Psoas muscle (tissue), 8 donors: ENCODE measurements at places on chromosomes 5 and 9. TPM values are rescaled to one million over a fixed set of nuclear protein-coding genes. Genes with fewer than 3 reads are reported as not detected.

GRCh38 chr5:960551-960950, 48.1 kb upstream of the NKD2 start:
- H3K4me1 ChIP-seq: peaks cover 5% of the 10 kb centered on the region
- peaks cover 19% of the 10 kb centered on the region for H3K27me3 ChIP-seq
- DNase-seq: no peak
- no peak overlapping the region for H3K27ac ChIP-seq
- H3K36me3 ChIP-seq: no peaks in the 10 kb centered on the region

- no peak overlapping the region for H3K4me3 ChIP-seq
- no peak overlapping the region for H3K27ac ChIP-seq
- DNase-seq: no peak
- H3K36me3 ChIP-seq: no peaks in the 10 kb centered on the region
- peaks cover 23% of the 10 kb centered on the region for H3K4me1 ChIP-seq
- no peaks in the 10 kb centered on the region for H3K27me3 ChIP-seq
These were observed 47.5 kb downstream of the UBE2QL1 start for GRCh38 chr5:6496207-6496584.

- no peaks in the 10 kb centered on the region for H3K36me3 ChIP-seq
- H3K27me3 ChIP-seq: no peaks in the 10 kb centered on the region
- H3K4me3 ChIP-seq: peak within 1 kb of the TSS; percentile 72
- H3K4me1 ChIP-seq: peaks cover 10% of the 10 kb centered on the region
- no peak for DNase-seq
These were observed at the start of gene FGD3 for GRCh38 chr9:92947268-92948037. FGD3 (plus strand) TSS chr9:92947523; CDS start chr9:92976257, 28,734 bp downstream.

GRCh38 chr5:92945605-92946097, 635.4 kb downstream of the NR2F1-AS1 start:
- no peak overlapping the region for H3K27ac ChIP-seq
- no peaks in the 10 kb centered on the region for H3K36me3 ChIP-seq
- DNase-seq: no peak
- H3K4me3 ChIP-seq: no peak overlapping the region
- no peaks in the 10 kb centered on the region for H3K4me1 ChIP-seq

- no peaks in the 10 kb centered on the region for H3K27me3 ChIP-seq
- no peak for DNase-seq
- H3K27ac ChIP-seq: no peak overlapping the region
- H3K36me3 ChIP-seq: no peaks in the 10 kb centered on the region
These were observed 131.4 kb upstream of the MINAR2 start for GRCh38 chr5:129616517-129616916.

DNA sequence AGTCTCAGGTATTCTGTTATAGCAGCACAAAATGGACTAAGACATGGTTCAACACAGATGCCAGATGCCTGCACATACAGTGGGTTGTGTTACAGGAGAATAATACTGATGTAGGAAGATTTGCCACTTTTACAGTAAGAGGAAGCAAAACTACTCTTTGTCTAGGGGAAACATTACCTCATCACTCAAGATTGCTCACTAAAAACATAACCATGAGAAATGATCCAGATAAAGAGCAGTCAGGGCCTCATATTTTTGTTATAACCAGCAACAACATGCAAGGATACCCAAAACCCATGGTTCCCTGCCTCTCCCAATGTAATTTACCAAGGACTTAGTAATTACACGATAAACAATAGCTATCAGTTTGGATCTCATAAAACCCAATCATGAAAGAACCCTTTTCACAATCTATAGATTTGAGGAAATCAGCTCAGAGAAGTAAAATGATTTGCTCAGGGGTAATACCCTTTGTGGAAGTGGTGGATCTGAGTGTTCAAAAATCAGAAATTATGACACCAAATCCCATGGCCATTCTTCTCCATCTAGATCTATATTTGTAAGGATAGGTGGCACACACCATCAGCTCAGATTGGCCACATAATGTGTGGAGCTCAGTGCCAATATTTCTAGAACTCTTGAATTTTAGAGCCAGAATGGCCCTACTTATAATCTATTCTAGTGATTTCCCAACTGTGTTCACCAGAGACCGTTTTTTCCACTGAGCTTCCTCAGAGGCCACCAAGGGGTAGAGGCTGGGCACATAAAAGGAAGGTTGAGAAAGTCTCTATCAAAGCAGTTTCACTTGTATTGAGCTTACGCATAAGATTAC, 27.8 kb downstream of the DPYSL3 start:
- H3K4me1 ChIP-seq: no peaks in the 10 kb centered on the region
- no peak overlapping the region for H3K4me3 ChIP-seq
- DNase-seq: no peak
- H3K36me3 ChIP-seq: no peaks in the 10 kb centered on the region
- no peaks in the 10 kb centered on the region for H3K27me3 ChIP-seq

DNA sequence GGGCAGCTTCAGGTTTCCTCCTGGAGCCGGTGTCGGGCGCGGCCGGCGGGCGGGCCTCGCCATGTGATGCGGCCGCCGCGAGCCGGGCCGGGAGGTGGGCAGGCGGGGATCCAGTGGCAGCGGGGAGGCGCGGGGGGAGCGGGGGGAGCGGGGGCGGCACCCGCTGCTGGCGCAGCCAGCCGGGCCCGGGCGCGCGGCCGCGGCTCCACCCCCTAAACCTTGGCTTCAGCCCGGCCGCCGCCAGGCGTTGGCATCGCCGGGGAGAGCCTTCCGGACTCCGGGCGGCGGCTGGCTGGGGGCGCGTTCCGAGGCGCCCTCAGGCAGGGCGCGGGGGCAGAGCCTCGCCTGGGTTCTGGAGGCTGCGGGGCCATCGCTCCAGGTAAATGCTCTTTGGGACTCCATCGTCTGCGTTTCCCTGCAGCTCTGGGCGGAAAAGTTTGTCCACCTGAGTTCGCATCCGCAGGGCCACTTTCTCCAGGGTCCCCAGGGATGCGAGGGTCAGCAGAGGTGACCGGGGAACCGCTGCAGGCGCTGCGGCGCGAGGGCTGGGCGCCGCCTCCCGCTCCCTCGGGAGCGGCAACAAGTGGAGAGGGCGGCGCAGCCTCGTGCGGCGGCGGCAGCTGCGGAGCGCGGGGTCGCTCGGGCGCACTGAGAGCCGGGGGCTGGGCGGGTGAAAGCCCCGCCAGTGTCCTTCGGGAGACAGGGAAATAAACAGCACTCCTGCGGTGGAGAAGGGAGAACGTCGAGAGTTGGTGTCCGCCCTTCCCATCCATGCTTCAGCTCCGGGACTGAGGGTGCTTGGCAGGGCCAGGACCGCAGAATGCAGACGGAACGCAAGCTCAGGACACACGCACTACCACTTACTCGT, at the start of gene ARHGEF28:
TSS of gene ARHGEF28 (plus strand) at position 253 of the 868 bp plus-strand sequence. CDS start 58,656 bp downstream, outside the sequence.
- H3K36me3 ChIP-seq: no peaks in the 10 kb centered on the region
- H3K27me3 ChIP-seq: no peaks in the 10 kb centered on the region
- peak within 1 kb of the TSS; percentile 79 for H3K4me3 ChIP-seq
- peak within 1 kb of the TSS; percentile 61 for H3K27ac ChIP-seq
- peaks cover 5% of the 10 kb centered on the region for H3K4me1 ChIP-seq

DNA sequence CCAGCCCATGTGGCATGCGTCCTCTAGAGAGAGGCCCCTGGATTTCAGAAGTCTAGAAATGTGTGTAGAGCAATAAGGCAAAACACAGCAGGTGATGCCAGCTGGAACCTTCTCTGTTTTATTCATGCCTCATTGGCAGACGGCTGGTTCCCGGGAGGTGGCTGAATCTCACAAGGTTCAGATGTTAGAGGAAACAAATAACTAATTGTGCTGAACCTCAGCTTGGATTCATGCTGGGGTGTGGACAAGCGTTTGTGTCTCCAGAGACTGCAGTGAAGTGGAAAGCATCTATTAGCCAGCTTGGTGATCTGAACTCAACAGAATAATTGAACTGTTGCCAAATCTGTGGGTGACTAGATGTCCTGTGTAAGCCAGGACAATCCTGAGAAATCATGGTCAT, 131.1 kb upstream of the NR4A3 start:
- H3K27ac ChIP-seq: no peak overlapping the region
- no peaks in the 10 kb centered on the region for H3K36me3 ChIP-seq
- no peak for DNase-seq
- no peak overlapping the region for H3K4me3 ChIP-seq
- no peaks in the 10 kb centered on the region for H3K4me1 ChIP-seq
- no peaks in the 10 kb centered on the region for H3K27me3 ChIP-seq

DNA sequence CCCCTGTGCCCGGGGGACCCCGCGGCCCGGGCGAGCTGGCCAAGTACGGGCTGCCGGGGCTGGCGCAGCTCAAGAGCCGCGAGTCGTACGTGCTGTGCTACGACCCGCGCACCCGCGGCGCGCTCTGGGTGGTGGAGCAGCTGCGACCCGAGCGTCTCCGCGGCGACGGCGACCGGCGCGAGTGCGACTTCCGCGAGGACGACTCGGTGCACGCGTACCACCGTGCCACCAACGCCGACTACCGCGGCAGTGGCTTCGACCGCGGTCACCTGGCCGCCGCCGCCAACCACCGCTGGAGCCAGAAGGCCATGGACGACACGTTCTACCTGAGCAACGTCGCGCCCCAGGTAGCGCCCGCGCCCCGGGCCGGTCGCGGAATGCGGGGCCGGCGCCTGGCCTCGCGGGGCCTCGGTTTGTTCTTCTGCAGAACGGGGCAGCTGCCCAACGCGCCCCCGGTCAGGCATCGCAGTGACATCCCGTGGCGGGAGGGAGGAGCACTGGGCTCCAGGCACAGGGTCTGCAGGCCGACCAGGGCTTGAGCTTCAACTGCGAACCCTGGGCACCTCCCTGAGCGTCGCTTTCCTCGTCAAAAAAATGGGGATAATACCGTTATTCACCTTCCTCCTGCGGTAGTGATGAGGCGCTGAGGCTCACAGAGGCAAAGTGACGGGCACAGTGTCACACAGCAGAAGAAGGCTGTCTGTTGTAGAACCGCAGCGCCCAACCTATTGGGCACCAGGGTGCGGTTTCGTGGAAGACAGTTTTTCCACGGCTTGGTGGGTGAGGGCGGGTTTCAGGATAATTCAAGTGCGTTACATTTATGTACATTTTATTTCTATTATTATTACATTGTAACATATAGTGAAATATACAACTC, 777 bp downstream of the ENDOG start:
- H3K36me3 ChIP-seq: no peaks in the 10 kb centered on the region
- peaks cover 14% of the 10 kb centered on the region for H3K4me1 ChIP-seq
- H3K4me3 ChIP-seq: peak overlapping the region; percentile 68
- no peaks in the 10 kb centered on the region for H3K27me3 ChIP-seq
- H3K27ac ChIP-seq: peak overlapping the region; percentile 93

DNA sequence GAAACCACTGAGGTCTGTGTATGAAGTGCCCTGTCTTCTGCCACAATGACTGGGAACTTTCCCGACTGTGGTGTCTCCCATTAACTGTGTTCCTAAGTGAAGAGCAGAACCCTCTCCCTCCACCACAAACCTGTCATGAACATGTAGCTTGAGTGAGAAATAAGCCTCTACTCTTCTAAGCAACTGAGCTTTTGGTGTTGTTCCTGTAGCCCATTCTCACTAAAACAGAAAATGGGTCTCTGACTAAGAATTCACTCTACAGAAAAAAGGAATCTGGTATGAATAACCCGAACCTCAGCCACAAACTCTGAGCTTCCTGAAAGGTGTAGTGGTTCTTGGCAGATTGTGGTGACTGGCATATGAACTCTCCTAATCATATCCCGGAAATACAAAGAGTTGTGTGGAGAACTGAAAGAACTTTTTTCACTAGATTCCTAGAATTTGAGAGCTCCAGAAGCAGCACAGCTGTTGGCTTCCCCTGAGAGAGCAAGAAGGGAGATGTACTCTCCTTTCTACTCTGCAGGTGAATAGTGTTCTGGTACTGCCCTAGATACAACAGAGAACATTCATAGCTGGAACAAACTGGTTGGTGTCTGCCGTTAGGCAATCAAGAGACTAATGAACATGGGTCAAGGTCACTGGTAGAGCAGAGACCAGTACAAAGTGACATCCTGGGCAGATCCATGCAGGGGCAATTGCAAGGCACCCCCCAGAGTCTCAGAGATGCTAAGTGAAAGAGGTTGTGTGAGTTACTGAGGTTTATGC, 283.8 kb downstream of the PDE4D start:
- DNase-seq: no peak
- H3K36me3 ChIP-seq: no peaks in the 10 kb centered on the region
- no peak overlapping the region for H3K27ac ChIP-seq
- H3K4me3 ChIP-seq: no peak overlapping the region

GRCh38 chr5:179378441-179379271, 33.4 kb upstream of the ADAMTS2 start:
- no peaks in the 10 kb centered on the region for H3K36me3 ChIP-seq
- no peak for DNase-seq
- no peaks in the 10 kb centered on the region for H3K27me3 ChIP-seq
- no peak overlapping the region for H3K4me3 ChIP-seq
- no peaks in the 10 kb centered on the region for H3K4me1 ChIP-seq
- H3K27ac ChIP-seq: no peak overlapping the region

- H3K4me1 ChIP-seq: no peaks in the 10 kb centered on the region
- no peak overlapping the region for H3K27ac ChIP-seq
- no peak for DNase-seq
- no peaks in the 10 kb centered on the region for H3K27me3 ChIP-seq
- H3K36me3 ChIP-seq: no peaks in the 10 kb centered on the region
These were observed 229.2 kb upstream of the MPDZ start for GRCh38 chr9:13508681-13509080.

DNA sequence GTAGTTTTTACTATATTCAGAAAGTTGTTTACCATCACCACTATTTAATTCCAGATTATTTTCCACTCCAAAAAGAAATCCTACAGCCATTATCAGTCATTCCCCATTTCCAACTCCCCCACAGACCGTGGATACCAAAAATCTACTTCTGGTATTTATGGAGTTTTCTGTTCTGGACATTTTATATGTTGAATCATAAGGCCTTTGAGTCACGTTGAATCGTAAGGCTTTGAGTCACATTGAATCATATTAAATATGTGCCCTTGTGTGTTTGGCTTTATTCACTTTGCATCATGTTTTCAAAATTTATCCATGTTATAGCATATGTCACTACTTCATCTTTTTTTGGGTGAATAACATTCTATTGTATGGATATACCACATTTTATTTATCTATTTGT, 454.1 kb upstream of the NUDT12 start:
- H3K4me3 ChIP-seq: no peak overlapping the region
- no peaks in the 10 kb centered on the region for H3K27me3 ChIP-seq
- no peak for DNase-seq
- no peaks in the 10 kb centered on the region for H3K36me3 ChIP-seq
- H3K27ac ChIP-seq: no peak overlapping the region
- H3K4me1 ChIP-seq: no peaks in the 10 kb centered on the region

GRCh38 chr9:136567651-136568287, 21.9 kb upstream of the NOTCH1 start:
- no peaks in the 10 kb centered on the region for H3K36me3 ChIP-seq
- DNase-seq: peak; percentile 70
- H3K4me3 ChIP-seq: no peak overlapping the region
- no peak overlapping the region for H3K27ac ChIP-seq

- H3K4me3 ChIP-seq: no peak overlapping the region
- H3K27ac ChIP-seq: no peak overlapping the region
- H3K36me3 ChIP-seq: no peaks in the 10 kb centered on the region
- no peaks in the 10 kb centered on the region for H3K4me1 ChIP-seq
These were observed 194.4 kb upstream of the TBC1D2 start for GRCh38 chr9:98449871-98450270.

GRCh38 chr9:119868694-119869093, 499.5 kb upstream of the BRINP1 start:
- no peak overlapping the region for H3K27ac ChIP-seq
- peaks cover 3% of the 10 kb centered on the region for H3K27me3 ChIP-seq
- H3K36me3 ChIP-seq: no peaks in the 10 kb centered on the region
- H3K4me1 ChIP-seq: no peaks in the 10 kb centered on the region
- H3K4me3 ChIP-seq: no peak overlapping the region

- H3K4me1 ChIP-seq: no peaks in the 10 kb centered on the region
- DNase-seq: no peak
- no peak overlapping the region for H3K27ac ChIP-seq
- no peaks in the 10 kb centered on the region for H3K36me3 ChIP-seq
These were observed 21.3 kb downstream of the KCTD16 start for GRCh38 chr5:144191998-144192397.

The SLC1A3 gene
- 19.5 TPM for total RNA-seq

The PCDHB12 gene
- 0.73 TPM for total RNA-seq

The MED7 gene
- total RNA-seq: 10.6 TPM

The TAF11L2 gene
- not detected for total RNA-seq

The CAMK2A gene
- 41.7 TPM for total RNA-seq

The CATSPER3 gene
- 1.0 TPM for total RNA-seq

The HARS1 gene
- total RNA-seq: 48.1 TPM

The SPINK4 gene
- not detected for total RNA-seq
